ENCODE measurements at places on chromosomes 2 and 18.

GRCh38 chr2:192201116-192201515 lies 6.4 kb upstream of the TMEFF2 start:
- DNase-seq: no peak

DNA sequence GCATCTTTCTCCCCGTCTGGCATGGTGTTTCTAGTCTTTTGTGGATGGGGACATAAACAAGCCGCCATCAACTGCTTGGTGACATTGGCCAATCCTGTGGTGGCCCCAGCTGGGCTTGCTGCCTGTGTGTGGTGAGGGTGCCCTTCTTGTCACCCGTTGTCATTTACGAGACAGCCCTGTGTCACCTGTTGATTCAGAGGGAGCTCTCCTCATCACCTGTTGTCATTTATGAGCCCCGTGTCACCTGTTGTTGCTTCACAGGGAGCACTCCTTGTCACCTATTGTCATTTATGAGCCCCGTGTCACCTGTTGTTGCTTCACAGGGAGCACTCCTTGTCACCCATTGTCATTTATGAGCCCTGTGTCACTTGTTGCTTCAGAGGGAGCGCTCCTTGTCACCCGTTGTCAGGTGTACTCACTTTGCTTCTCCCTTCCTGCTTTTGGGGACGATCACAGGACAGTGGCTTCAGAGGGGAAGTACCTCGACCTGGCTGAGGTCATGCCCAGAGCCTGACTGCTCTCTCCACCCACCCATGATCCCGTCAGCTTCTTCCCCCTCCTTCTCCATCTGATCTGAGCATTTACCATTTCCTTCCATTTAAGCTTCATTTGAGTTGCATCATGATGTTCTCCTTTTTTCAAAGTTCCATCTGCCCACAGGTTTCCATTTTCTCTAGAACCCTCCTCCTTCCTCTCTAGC lies 29.1 kb downstream of the HPCAL1 start:
- peak; percentile 67 for DNase-seq

GRCh38 chr2:67215214-67216055 lies 181.7 kb upstream of the ETAA1 start:
- DNase-seq: no peak

- no peak for DNase-seq
Observed at GRCh38 chr2:157152362-157152761, 105.1 kb upstream of the GALNT5 start.

GRCh38 chr2:144358979-144359541 lies 160.9 kb downstream of the ZEB2 start:
- DNase-seq: no peak

- DNase-seq: peak; percentile 56
Observed at GRCh38 chr2:202871300-202872141, at the start of gene ICA1L. TSS of gene ICA1L (minus strand) at chr2:202871766. CDS start at chr2:202829009, 42,757 bp downstream.

DNA sequence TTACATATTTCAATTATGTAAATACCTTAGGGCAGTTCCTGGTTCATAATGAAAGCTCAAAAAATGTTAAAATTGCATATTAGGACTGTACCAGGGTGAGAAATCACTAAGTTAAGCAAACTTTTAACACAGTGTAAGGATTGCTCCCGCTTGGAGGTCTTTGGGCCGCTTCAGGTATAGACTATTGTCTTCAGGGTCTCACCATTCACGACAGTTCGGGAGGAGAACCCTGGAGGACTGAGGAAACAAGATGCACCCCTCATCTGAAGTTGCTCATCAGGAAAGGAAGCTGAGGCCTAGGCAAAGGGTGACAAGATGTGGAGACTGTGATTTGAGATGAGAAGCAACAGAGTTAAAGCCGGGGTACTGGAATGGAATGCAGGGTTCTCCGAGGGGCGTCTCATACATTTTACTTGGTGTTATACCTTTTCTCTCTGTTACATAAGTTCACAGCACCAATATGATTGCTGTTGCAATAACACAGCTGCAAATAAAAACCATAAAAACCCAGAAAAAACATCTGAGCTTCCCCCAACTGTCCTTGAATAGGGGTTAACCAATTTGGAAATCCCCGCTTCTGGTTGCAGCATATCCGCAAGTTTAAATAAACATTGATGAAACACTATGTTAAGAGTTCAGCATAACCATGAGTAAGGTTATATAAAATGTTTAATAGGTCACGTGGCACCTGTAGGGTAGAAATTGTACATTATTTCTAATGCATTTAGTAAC lies 40.1 kb downstream of the FBXO48 start:
- DNase-seq: no peak

DNA sequence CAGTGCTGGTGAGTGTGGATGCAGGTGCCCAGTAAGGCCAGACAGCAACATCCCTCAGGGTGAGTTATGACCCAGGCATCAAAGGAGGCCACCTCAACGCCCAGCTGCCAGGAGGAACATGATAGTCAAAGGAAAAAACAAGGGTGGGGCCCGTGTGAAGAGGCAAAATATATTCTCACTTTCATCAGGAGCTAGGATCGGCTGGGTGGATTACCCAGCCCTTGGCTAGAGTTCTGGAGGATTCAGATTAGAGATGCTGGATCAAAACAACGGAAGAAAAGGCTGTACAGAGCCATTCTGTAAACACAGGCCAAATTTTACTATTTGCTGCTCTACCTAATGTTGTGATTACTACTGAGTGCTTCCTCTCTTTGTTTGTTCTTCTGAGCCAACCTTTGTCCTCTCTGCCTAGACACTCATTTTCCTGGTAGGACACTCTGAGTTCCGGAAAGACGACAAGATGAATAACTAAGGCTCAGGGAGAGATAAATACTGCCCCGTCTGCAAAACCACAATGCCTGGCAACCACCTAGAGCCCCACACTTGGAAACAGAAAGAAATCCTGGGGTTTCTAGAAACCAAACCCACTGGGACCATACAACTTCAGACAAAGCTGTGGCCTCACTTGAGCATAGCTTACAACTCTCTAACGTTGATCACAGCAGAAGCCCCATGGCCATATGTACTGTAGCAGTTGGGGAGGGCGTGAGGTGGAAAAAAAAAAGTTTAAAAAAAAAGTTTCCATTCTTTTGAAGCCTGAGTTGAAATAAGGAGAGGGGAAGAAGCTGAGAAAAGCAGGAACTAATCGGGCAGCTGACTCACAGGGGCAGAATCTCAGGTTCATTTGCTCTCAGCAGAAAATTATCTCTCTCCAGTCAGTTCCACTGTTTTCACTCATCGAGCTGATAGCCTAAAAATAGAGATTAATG lies 17.8 kb upstream of the PMAIP1 start:
- DNase-seq: no peak

GRCh38 chr18:74609535-74609934 lies 11.9 kb downstream of the ZNF407 start:
- DNase-seq: no peak

All from CD4-positive, alpha-beta T cell treated with Interleukin-6 for 4 hours (primary cell).